ENCODE measurements at places on chromosomes 1 and 21.

GRCh38 chr21:34017039-34017961 is 56.1 kb upstream of the MRPS6 start:
- no peak for DNase-seq

DNA sequence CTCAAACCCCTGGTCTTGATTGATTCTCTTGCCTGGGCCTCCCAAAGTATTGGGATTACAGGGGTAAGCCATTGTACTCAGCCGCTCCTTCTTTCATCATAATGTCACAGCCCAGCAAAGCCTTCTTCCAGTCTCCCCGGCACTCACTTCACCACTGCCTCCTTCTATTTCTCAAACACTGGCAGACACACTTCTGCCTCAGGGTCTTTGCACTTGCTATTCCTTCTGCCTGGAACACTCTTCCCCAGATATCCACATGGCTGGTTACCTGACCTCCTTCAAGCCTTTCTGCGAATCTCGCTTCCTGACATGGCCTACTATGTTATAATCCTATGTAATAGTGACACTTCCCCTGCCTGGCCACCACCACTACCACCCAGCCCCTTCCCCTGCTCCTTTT is 7.2 kb upstream of the SLC9A1 start:
- DNase-seq, result no peak

DNA sequence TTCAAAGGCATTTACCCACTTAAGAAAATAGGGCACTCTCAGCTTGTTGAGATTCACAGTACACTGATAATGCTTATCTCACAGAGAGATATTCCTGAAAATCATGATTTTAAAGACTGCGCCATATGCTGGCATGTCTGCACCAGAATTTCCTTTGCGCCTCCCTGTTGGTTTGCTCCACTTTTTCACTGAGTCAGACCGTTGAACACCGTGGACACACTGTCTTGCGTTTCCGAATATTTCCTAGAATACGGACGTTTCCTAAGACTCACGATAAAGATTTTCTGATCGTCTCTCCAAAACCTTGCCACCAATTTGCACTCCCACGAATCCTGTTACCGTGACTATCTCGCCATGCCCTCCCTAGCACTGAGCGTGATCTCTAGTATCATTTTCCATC is 497 bp upstream of the C1orf115 start:
- no peak for DNase-seq

DNA sequence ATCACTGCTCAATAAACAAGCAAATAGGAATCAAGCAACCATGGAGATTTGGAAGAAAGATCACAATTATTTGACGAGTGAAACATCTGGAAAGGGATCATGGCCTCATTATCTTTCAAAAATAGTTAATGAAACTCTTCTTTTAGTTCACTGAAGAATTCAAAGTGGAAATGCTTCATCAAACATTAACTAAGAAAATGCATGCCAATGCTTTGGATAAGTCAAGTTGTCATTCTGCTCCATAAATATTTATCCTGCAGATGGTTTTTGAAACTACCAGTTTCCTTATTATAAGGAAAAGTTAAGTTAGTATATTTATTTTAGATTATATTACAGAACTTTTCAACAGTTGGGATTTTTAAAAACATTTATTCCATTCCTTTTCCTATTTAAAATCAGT is 206.5 kb upstream of the ADGRL2 start:
- DNase-seq, result no peak

- DNase-seq, result no peak
Observed at GRCh38 chr1:45354838-45355237, 14.6 kb upstream of the MUTYH start.

- peak; percentile 54 for DNase-seq
Observed at GRCh38 chr1:206472454-206472853, 2.2 kb downstream of the IKBKE start.

DNA sequence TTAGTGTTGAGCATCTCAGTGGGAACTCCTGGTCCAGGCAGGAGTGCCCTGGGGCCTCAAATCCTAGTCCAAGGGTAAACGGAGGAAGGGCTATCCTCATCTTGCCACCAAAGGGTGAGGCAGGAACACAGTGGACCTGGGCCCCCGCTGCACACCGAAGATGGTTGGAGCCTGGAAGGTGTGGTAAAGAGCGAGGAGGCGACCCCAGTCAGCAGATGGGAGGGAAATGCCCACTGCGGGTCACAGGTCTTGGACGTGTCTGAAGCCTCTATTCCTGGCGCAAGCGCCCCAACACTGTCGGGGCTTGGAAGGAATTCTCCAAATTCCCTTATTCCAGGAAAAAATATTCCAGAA is 38.5 kb upstream of the SYNC start:
- no peak for DNase-seq

DNA sequence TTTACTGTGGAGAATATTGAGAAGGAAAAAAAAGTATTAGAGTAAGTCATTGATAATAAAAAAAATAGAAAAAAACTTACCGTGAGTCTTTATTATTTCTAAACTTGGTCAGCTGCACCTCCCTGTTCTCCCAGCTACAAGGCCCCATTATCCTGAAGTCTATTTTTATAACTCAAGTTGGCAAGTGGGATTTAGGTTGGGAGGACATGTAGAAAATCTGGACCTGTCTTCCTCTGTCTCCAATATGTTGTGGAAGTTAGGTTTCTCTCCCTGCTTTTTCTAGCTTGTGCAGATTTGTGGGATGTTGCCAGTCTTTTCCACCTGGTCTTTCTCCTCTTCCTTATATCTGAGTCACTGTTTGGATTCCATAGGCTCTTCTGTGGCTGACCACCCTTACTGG is 361.4 kb downstream of the HLX start:
- DNase-seq, result no peak

- no peak for DNase-seq
Observed at GRCh38 chr1:181789395-181789794, 272.1 kb downstream of the ZNF648 start.

All from ovary (tissue), 10 donors.